ENCODE measurements at places on chromosomes 3 and 15.

DNA sequence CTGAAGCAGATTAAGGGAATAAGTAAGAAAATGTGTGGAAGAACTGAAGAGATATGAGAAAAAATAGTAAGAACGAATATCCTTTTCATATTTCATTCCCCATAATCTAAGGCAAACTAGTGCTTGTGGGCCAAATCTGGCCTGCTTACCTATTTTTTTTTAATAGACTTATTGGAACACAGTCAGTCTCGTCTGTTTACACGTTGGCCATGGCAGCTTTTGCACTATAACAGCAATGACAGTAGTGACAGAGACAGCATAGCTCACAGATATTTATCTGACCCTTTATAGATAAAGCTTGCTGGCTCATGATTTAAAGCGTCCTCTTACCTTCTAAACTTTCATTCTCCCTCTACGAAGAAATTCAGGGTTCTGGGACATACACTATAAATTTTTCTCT, 50.0 kb upstream of the CDAN1 start:
- no peak for DNase-seq

DNA sequence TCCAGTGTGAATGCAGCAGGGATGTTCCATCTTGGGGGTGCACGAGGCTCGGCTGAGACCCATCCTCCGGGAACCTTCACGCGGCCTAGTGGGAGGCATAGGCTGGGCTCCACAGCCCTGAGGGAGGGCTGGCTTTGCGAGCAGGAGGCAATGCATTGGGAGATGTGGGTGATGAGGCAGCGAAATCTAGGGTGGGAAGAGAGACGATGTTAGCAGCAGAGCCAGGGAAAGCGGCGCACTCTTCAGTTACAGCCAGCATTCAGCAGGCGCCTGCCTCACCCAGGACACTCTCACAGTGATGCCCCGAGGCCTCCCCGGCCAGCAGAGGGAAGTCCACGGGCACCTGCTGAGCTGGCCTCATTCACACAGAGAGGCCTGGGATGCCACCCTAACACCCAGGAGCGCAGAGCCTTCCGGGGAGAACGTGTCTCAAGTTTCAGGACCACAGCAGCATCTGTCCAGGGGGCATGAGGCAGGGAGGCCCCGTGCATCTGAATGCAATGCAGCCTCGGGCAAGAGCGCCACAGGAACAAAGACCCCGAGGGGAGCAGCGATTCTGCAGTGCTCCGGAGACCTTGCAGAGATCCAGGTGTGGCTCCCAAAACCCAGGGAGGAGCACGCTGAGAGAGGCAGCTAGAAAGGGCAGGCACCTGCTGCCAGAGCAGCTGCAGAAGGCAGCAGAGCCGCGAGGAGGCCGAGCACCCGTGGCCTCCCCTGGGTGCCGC, 102.4 kb downstream of the NUP210 start:
- DNase-seq, result no peak

DNA sequence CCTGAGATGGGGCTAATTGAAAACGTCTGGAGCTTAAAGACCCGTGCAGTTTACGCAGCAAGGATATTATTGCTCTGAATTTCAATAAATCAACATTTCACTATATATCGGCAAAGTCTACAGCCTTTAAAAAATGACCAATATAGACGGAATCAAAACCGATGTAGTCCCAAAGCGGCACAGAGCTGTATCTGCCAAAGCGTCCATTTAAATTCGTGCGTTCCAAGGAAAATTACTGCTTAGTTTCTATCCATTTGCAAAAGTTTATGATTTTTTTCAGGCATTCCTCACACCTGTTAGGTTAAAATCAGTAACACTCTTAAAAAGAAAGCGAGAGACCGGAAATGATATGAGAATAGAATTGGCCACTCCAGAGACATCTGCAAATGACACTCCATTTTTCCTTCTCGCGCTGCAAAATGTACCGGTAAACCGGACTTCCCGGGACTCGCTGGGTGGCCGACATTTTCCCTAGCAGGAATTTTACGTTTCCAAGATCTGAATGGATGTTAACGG, 777 bp upstream of the EIF4A2 start:
- no peak for DNase-seq

DNA sequence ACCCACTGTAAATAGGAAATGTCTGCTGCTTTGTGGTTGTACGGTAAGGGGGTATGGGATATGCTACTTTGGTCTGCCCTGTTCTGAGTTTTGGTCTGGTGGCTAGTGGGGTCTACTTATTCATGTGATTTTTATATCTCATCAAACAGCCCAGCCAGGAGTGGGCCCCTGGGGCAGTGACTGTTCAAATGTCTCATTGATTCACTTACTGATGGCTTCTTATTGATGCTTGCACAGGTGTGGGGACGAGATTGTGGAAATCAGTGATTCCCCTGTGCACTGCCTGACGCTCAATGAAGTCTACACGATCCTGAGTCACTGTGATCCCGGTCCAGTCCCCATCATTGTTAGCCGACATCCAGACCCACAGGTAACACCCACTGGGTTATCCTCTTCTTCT, 38.5 kb downstream of the STARD5 start:
- no peak for DNase-seq

- DNase-seq, result no peak
Measured at GRCh38 chr3:158845765-158846350, 44.0 kb downstream of the MFSD1 start.

GRCh38 chr3:23580096-23580713, 225.6 kb upstream of the UBE2E1 start:
- no peak for DNase-seq

- DNase-seq, result no peak
Measured at GRCh38 chr3:45889337-45889736, 3.0 kb downstream of the CCR9 start.

DNA sequence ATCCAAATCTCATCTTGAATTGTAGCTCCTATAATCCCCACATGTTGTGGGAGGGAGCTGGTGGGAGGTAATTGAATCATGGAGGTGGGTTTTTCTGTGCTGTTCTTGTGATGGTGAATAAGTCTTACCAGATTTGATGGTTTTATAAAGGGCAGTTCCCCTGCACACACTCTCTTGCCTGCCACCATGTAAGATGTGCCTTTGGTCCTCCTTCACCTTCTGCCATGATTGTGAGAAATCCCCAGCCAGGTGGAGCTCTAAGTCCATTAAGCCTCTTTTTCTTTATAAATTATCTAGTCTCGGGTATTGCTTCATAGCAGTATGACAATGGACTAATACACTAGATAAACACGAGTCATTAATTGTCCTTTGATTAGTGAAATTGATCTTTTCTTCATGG, 214.5 kb upstream of the CFAP20DC start:
- DNase-seq, result no peak

GRCh38 chr3:129606636-129607390, at the start of gene PLXND1:
TSS of gene PLXND1 (minus strand) at chr3:129606676. CDS start at chr3:129606639, 37 bp downstream.
- peak; percentile 76 for DNase-seq

DNA sequence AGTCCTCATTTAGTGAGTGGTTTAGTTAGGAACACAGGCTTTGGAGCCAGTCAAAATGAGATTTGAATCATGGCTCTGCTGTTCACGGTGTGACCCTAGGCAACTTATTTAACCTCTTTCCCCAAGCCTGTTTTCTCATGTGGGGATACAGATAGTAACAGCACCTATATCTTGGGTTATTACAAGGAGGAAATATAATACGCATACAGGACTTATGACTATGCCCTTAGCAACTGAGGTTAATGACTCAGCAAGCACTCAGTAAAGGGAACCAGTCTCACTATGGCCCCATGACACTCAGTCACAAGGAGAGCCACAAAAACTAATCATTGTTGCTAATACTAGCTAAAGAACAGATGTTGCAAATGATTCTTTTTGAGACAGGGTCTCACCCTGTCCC, 45.9 kb downstream of the SUMF1 start:
- DNase-seq, result peak; percentile 40

- DNase-seq, result peak; percentile 4
Measured at GRCh38 chr15:98753726-98754656, 105.7 kb downstream of the IGF1R start.

- DNase-seq, result no peak
Measured at GRCh38 chr3:138062037-138062436, 52.1 kb downstream of the CLDN18 start.

DNA sequence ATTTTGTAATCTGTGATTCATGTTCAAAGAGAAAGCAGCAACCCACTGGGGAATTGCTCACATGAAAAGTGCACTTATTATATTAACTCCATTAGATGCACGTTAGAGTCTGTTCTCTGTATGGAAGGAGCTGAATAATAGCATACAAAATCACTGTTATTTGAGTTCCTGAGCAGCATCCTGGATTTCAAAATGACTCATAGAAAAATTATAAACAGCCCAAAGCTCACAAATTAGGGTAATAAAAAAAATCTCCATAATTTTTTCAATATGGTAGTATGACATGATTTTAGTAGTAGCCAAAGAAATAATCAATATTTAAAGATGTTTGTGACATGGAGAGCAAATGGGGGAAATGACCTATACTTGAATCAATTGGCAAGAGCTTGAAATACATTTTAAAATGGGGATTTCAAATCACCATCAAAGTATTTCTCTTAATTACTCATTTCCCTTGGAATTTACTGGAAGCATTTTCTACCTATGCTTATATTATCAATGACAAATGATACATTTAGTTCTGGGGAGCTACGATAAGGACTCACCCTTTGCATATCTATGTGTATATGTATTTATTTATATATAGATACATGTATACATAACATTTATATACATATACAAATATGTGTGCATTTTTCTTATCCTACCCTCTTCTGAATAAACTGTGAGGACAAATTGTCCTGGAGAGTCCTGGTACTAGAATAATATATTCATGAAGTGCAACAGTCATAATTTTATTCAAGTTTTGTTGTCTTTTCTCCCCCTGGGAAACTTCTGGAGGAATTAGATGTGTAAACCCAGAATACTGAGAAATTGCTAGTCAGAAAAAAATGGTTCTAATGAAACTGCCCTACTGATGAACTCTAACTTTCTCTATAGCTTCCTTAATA, 116.3 kb downstream of the RPL22L1 start:
- DNase-seq, result no peak

DNA sequence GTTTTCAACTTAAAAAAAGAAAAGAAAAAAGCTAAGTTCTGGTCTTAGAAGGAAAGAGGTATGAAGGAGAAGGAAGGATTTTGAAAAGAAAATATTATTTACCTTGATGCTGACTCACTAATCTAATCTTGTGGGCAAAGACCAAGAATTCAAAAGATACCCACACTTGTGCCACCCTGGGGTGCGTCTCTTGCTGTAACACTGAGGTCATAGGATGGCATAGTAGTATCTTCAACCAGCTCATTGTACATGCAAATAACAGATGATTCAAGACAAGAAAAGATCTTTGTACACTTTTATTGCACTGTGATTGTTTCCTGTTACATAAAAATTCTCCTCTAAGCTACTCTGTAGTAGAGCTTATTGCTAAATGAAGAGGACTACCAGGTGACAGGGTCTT, 17.3 kb downstream of the PLS1 start:
- DNase-seq, result no peak

DNA sequence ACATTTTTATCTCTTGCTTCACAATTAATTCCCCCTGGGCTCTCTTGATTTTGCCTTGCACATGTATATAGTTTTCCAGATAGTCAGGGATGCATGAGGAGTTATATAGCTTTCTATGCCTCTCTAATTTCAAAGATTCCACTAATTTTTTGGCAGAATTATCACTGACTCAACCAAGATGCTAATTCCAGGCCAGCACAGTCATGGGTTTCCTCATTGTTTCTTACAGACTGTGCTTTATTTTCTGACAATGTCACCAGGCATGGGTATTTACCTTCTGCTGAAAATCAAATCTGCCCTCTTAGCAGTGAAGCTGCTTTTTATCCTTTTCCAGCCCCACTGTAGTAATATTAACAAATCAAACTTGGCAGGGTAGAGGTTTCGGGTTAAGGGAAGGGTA, 1520.6 kb upstream of the CADM2 start:
- DNase-seq, result no peak

- no peak for DNase-seq
Measured at GRCh38 chr15:74648051-74648842, 32.6 kb downstream of the CLK3 start.

DNA sequence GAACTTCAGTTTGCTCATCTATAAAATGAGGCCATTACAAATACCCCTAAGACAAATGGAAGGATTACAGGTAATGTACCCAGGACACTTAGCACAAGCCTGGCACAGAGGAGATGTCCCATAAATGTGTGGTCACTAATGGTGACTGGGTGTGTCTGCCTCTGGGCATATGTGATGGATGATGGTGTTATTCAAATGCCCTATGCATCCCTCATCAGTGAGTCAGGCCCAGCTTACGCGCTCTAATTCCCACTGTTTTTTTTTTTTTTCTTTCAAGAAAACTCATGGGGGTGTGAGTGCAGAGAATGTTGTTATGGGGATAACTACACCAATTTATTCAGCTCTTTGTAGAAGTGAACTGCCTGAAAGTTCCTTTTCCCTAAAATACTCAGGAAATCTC, 23.6 kb upstream of the KIF23 start:
- no peak for DNase-seq

DNA sequence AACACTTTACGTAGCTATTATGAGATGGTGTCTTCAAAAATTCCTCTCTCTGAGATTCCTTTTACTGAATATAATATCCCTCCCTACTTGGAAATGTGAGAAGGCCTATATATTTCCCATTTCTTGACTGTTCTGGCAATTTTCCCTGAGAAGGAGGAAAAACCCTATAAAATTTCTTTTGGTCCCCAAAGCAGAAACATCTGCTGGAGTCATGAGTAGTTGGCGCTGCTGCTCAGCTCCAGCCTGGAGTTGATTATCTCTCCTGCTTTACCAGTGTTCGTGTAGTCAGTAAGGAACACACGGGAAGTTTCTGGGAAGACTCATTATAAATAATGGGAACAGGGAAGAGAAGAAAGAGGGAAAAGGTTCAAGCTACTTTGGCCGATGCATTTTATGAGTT, 680.1 kb downstream of the EPHA3 start:
- DNase-seq, result no peak
